ENCODE measurements at places on chromosomes 7 and 10. TPM values are rescaled to one million over a fixed set of nuclear protein-coding genes. Genes with fewer than 3 reads are reported as not detected.
A peak's percentile ranks its signal among the peaks of the same experiment; 100 is the strongest.

Gene TMEM120A
- polyA plus RNA-seq = 44.5 TPM

Gene HTR5A
- polyA plus RNA-seq = not detected

Gene TLL2
- polyA plus RNA-seq = 0.83 TPM

Gene UPK3B
- polyA plus RNA-seq = 4.7 TPM

Gene ATP6V0A4
- 77.0 TPM for polyA plus RNA-seq

Gene CDK1
- polyA plus RNA-seq = 72.1 TPM

Gene MYO1G
- polyA plus RNA-seq = 0.84 TPM

Gene FAM237B
- 0.84 TPM for polyA plus RNA-seq

Gene SRGN
- polyA plus RNA-seq = 26.2 TPM

Gene NKX1-2
- polyA plus RNA-seq = not detected

Gene HOXA13
- 0.03 TPM for polyA plus RNA-seq

Gene LIPK
- polyA plus RNA-seq = not detected

Gene PYROXD2
- 17.7 TPM for polyA plus RNA-seq

Gene C10orf53
- polyA plus RNA-seq = not detected

DNA sequence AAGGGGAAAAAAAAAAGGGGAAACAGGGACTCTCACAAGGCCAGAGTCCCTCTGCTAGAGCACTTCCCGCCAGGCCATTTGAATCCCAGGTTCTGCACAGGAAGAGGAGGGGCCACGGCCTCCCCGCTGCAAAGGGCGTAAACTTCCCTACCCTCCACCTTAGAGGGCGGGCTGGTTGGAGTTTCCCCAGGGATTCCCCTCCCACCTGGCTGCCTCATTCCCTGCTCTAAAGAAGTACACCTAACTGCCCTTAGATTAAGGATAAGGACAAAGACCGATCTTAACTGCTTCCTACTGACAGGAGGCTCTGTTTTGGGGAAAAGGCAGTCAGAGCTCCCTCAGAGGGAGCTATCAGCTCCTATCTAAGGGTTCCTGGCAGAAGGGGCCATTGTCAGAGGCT lies 102.0 kb upstream of the ARMC3 start:
- DNase-seq = no peak

- DNase-seq = no peak
Observed at GRCh38 chr10:93060887-93061593, 442 bp downstream of the CYP26C1 start.

GRCh38 chr7:47664650-47665195 lies 82.8 kb upstream of the TNS3 start:
- no peak for DNase-seq

DNA sequence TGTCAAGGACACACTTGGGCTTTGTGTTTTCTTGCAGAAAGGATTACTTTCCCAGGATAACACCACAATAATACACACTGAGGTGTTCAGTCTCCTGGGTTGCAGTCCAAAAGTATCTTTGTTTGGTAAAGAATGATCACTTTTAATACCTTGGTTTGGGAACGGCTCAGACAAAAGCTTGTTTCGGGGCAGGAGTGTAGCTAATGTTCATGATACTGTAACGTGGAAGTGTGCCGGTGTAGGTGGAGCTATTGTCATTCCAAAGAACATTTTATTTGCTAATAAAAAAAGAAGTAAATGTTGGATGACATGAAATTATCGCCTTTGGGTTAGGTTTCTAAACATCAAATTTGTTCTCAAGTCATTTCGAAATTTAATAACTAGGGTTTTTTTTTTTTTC lies 1.2 kb downstream of the EIF4H start:
- DNase-seq = no peak

DNA sequence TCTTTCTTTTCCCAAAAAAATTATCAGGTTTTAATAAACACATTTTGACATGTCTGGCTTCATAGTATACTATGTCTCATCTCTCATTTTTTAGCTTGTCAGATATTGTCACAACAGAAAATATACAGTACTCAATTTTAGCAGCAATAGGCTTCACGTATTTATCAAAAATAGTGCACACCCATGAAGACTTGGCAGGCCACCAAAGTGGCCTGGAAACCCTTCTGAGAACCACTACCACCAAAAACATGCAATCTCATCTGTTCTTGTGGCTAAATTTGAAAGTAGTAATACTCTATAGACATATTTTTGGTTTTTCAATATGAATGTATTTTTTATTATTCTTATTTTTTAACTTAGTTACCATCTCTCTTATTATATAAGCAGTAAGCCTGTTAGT lies 1094.5 kb upstream of the LRRN3 start:
- DNase-seq = no peak

- no peak for DNase-seq
Observed at GRCh38 chr7:12220389-12221046, 9.4 kb downstream of the TMEM106B start.

DNA sequence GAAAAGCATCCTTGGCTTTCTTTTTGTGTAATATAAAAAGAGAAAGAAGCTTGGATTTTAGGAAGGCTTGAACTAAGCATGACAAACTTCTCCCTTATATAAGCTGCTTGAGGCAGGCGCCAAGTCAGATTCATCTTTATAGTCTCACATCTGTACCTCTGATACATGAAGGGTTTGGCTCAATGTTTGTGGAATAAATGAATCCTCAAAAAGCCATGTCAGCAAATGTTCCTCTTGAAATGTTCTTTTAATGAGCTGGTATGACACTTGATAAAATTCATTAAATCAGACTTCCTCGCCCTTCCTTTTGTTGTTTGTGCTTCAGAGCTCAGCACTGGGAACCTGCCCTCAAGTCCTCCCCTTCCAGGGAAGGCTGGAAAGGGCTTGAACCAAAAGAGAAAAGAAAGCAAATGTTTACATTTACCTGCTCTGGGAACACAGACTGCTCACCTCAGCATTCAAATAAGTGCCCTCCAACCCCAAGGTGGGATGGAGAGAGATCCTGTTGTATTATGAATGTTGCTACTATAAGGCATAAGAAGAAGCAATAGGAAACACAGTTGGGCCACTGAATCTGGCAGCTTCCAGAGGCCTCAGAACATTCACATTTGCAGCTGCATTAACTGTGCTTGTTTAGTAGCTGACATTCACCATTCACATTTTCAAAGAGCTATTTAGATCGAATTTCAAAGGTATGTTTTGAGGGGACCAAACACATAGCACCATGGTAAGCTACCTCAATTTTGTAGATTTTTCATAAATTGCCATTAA lies 212.6 kb downstream of the CACNA2D1 start:
- no peak for DNase-seq

- no peak for DNase-seq
Observed at GRCh38 chr7:132655131-132655727, 79.0 kb upstream of the PLXNA4 start.

- no peak for DNase-seq
Observed at GRCh38 chr7:135825406-135825805, 76.8 kb upstream of the FAM180A start.

DNA sequence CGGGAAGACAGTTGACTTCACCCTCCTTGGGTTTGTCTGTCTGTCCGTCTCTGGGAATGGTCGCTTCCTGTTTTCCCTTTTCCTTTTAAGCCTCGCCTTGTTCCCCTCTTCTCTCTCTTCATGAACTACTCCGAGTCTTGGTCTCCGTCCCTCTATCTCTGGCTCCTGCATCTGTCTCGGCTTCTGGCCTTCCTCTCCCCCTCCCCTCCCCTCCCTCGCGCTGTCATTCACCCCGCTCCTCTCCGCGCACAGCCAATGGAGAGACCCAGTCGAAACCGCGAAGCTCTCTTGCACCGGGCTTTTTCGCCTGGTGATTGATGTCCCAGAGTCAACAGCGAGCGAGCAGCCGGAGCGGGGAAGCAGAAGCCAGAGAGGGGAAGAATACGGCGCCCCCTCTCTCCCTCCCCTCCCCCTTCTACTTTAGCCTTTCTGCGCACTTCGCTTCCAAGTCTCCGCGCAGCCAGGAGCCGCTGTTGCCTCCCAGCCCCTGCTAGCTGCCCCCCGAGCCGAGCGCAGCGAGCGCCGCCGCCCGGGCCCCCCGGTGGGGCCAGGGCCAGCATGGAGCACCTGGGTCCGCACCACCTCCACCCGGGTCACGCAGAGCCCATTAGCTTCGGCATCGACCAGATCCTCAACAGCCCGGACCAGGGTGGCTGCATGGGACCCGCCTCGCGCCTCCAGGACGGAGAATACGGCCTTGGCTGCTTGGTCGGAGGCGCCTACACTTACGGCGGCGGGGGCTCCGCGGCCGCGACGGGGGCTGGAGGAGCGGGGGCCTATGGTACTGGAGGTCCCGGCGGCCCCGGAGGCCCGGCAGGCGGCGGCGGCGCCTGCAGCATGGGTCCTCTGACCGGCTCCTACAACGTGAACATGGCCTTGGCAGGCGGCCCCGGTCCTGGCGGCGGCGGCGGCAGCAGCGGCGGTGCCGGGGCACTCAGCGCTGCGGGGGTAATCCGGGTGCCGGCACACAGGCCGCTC lies at the start of gene TLX1:
Gene TLX1, plus strand, starts transcription at position 317 of the 978 bp plus-strand sequence. Its CDS starts 242 bp downstream, at position 559.
- DNase-seq = no peak

DNA sequence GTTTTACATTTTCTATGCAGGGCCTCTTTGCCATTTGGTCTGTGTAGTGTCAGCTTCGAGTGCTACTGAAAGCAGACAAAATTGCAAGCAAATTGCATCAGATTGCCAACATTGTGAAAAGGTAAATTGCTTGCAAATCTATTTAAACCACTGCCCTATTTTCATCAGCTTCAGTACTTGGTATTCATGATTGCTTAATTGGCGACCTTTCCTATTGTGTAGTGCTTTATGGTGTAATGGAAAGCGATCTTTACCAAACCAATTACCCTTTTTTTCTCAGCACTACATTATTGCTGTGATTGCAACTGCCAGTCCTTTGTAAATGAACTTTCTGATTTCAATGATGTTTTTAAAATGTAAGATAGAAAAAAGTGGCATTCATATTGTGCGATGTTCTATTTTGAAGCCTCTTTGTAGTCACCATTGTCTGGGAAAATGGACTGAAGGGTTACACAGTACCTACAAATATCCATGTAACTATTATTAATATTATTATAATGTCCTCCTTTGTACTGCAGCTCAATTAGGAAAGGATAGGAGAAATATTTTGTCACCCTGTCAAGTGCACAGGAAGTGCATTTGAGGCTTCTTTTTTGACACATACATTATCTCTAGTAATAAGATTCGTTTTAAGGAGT lies 177.7 kb upstream of the SP8 start:
- no peak for DNase-seq

DNA sequence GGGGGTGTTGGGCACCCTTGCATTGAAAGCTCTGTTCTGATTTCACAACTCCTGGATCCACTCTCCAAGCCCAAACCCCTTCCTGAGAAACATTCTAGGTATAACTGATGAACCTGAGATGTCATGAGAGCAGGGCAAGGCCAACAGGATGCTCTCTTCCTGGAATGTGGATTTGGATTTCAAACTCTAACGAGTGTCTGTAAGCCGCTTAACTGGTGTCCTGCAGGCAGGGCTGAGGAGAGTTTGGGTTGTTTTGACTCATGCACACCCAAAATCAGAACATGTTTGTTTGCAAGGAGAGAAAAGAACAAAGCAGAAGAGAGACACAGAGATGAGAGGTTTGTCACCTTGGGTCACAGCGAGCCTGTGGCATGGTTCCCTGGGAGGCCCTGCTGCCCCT lies 24.6 kb upstream of the AKR1E2 start:
- DNase-seq = no peak

GRCh38 chr10:133044401-133044811 lies 43.3 kb upstream of the ADGRA1 start:
- DNase-seq = peak; percentile 45

DNA sequence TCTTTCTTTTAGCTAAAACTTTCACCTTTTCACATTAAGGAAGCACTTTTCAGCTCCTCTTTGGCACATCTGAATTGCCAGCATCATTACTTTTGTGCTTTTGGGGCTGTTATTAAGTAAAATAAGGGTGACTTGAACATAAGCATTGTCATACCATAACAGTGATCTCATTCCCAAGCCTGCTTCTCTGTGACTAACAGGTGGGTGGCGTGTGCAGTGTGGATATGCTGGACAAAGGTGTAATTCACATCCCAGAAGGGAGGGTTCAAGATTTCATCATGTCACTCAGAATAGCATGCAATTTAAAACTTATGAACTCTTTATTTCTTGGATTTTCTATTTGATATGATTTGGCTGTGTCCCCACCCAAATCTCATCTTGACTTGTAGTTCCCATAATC lies 517.4 kb upstream of the MKI67 start:
- no peak for DNase-seq

DNA sequence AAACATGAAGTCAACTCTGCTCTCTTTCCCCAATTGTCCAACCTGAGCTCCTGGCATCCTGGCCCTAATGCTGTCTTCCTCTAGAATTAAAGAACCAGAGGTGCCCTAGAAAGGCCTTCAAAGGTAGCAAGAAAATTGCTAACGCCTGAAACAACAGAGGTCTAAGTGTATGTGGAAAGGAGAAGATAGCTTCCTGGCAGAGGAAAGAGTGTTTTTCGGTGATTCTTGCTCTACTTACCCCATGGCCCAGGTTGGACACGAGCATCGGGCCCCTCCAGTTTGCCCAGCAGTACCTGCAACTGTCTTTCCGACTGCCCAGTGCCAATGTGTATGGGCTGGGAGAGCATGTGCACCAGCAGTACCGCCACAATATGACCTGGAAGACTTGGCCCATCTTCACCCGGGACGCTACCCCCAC lies 22.2 kb downstream of the MGAM2 start:
- no peak for DNase-seq

DNA sequence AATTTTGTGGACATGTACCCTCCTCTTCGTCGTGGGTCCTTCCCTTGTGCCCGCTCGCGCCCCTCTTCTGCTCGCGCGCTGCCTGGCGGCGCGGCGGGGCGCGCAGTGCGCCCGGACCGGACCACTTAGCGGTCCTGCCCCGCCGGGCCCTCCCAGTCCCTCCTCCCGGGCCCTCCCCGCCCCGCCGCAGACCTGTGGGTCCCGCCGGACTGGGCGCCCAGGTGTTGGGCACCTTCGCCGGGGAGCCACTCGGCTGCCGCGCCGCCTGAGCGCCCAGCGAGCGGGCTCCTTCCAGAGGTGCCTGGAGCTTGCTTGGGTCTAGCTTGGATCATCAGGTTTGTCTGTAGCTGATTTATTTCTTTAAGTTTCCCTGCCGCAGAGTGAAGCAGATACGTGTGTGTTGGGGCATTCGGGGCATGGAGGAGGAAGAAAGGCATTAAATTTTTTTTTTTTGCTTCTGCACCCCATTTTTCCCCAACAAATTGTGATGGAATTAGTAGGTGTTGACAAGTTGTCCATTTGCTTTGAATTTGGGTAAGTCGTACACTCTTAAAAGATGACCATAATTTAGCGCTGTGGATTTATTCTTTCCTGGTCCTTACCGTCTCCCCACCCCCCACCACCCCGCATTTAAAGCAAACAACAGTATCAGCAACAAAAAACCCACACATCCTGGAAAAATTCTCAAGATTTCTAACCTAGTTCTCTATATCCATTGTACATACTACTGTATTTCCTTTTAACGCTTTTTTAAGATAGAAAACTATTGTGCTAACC lies 905 bp downstream of the C1GALT1 start:
- peak; percentile 29 for DNase-seq

DNA sequence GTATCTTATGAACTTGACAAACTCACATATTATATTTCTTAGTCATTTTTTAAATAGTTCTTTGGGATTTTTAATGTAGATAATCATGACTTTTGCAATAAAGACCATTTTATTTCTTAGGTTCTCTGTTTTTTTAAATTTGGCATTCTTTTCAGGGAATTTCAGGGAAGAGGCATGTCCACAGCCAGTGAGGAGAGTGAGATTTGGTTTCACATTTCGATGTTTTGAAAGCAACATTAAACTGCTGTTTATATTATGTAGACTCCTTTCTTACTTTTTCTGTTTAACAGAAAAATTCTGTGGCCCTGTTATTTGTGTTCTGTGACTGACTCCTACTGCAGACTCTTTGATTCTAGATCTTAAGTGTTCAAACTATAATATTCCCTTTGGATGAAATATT lies 153.7 kb downstream of the FAM107B start:
- DNase-seq = no peak
